ENCODE measurements at places on chromosomes 3 and 15.

DNA sequence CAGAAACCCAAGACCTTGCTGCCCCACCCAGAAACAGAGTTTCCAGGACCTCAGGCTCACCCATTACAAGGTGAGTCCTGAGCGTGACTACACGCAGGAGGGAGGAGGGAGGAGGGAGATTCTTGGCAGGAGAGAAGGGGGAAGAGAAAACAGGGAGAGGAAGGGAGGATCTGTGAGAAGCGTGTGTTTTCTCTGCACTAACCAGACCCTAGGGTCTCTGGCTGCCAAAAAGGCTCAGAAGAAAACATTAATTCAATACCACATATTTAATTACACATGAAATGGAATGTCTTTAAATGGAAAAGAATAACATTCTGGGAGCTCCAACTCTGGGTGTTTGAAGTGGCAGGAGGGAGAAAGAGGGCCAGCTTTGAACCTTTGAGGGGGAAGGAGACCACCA lies 309.0 kb downstream of the NTRK3 start:
- H3K4me3 ChIP-seq: no peak overlapping the region
- H3K27me3 ChIP-seq: no peaks in the 10 kb centered on the region
- H3K27ac ChIP-seq: no peak overlapping the region
- no peaks in the 10 kb centered on the region for H3K4me1 ChIP-seq

- no peak for DNase-seq
- H3K36me3 ChIP-seq: no peaks in the 10 kb centered on the region
- no peak overlapping the region for H3K27ac ChIP-seq
- H3K4me1 ChIP-seq: no peaks in the 10 kb centered on the region
- no peaks in the 10 kb centered on the region for H3K27me3 ChIP-seq
These were observed 116.5 kb downstream of the RTP4 start for GRCh38 chr3:187484547-187485295.

GRCh38 chr3:88809993-88810392 lies 297.4 kb upstream of the EPHA3 start:
- no peaks in the 10 kb centered on the region for H3K27me3 ChIP-seq
- H3K4me3 ChIP-seq: no peak overlapping the region
- no peak overlapping the region for H3K27ac ChIP-seq
- no peak for DNase-seq
- no peaks in the 10 kb centered on the region for H3K4me1 ChIP-seq
- H3K36me3 ChIP-seq: no peaks in the 10 kb centered on the region

DNA sequence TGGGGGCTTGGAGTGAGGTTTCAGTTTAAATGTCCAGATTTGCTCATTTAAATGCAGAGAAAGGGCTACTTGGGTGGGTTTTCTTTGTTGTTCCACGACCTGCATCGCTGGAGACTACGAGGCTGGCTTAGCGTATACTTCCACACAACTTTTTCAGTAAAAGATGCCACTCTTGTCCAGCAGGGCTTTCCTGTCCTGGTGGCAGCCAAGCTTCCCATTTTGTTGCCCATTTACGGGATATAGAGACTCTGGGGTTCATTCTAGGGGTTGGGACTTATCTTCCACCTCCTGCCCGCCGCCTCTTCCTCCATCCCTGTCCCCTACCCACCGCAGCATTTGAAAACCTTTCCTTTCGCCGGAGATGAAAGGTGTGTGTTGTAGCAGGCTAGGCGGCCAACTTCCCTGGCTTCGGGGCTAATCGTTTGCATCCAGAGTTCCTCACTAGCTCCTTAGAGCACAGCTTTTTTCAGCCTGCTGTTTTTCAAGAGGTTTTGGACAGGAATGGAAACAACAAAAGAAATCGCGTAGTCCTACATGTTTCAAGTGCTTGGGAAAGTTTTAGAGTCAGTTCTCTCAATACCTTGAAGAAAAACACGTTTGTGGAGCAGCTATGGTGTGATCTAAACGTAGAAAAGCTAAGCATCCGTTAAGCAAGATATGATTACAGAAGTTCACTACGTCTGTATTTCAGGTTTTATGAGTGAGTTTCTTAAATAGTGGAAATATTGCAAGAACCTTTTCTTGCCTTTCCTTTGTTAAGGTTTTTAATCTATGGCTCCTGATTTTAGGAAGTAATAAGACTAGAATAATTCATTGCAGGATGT lies 843 bp downstream of the CHRNA5 start:
- peak overlapping the region; percentile 65 for H3K4me3 ChIP-seq
- peaks cover 12% of the 10 kb centered on the region for H3K4me1 ChIP-seq
- DNase-seq: no peak
- no peak overlapping the region for H3K27ac ChIP-seq
- peaks cover 4% of the 10 kb centered on the region for H3K27me3 ChIP-seq

DNA sequence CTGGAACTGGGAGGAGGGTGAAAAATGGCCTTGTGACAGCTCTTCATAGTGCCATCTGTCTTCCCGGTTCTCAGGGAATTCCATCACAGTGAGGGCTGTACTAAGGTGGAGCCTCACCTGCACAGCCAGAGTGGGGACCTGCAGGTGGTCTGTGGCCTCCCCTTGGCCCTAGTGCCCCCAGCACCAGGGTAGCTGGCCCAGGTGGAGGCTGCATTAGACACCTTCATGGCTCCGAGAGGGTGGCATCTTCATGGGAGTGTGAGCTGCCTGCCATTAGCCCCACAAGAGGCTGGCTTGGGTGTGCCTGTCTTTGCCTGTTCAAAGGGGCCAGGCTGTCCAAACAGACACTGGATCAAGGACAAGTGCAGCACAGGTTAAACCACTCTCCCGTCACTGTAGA lies 95.5 kb upstream of the PRR23E start:
- no peak for DNase-seq
- no peaks in the 10 kb centered on the region for H3K27me3 ChIP-seq
- H3K36me3 ChIP-seq: no peaks in the 10 kb centered on the region
- H3K4me3 ChIP-seq: no peak overlapping the region

GRCh38 chr15:60745469-60746061 lies 266.6 kb upstream of the ICE2 start:
- no peaks in the 10 kb centered on the region for H3K36me3 ChIP-seq
- no peaks in the 10 kb centered on the region for H3K27me3 ChIP-seq
- peaks cover 9% of the 10 kb centered on the region for H3K4me1 ChIP-seq
- no peak overlapping the region for H3K4me3 ChIP-seq
- DNase-seq: peak; percentile 75

DNA sequence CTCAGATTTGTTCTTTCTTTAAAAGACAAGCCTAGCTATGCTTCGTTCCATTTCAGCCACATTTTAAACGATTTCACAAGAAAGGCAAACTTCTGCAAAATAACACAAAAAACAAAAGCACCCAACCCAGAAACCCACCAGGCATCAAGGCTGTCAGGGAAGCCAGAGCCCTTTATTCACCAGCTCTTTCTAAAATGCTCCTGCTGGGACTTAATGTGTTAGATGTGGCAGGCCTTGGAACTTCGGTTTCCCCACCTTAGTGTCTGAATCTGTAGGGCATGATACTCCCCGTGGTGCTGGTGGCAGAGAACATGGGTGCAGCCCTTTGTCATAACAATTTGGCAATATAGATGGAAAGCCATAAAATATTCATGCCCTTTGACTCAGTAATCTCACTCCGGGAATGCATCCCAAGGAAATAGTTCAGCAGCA lies 56.8 kb upstream of the LCTL start:
- no peak for DNase-seq
- H3K36me3 ChIP-seq: no peaks in the 10 kb centered on the region
- no peaks in the 10 kb centered on the region for H3K27me3 ChIP-seq

GRCh38 chr3:133448478-133449122 lies 48.7 kb downstream of the BFSP2 start:
- no peaks in the 10 kb centered on the region for H3K36me3 ChIP-seq
- no peak overlapping the region for H3K4me3 ChIP-seq
- no peak overlapping the region for H3K27ac ChIP-seq
- H3K27me3 ChIP-seq: no peaks in the 10 kb centered on the region

GRCh38 chr3:159861369-159861987 lies 127.2 kb upstream of the IL12A start:
- H3K4me1 ChIP-seq: peaks cover 77% of the 10 kb centered on the region
- no peak overlapping the region for H3K27ac ChIP-seq
- no peak for DNase-seq
- H3K36me3 ChIP-seq: no peaks in the 10 kb centered on the region
- no peak overlapping the region for H3K4me3 ChIP-seq

- no peak overlapping the region for H3K4me3 ChIP-seq
- no peaks in the 10 kb centered on the region for H3K36me3 ChIP-seq
- H3K27me3 ChIP-seq: no peaks in the 10 kb centered on the region
- peaks cover 7% of the 10 kb centered on the region for H3K4me1 ChIP-seq
- DNase-seq: no peak
These were observed 130.9 kb upstream of the BHLHE40 start for GRCh38 chr3:4848176-4848825.

DNA sequence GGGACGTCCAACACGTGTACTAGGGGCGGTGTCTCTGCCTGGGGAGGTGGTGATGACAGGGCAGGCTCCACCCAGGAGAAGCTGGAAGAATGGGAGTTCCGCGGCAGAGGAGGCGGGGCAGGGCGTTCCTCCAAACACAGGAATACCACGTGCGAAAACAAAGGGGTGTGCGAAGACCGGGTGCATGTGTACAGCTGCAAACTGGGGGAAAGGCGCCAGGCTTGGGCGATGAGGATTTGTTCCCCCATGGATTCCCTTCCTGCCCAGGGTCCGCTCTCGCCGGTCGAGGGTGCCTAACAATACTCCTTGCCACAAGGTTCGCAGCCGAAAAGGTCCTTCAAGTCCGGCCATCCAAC lies 500 bp upstream of the ZSCAN2 start:
- H3K36me3 ChIP-seq: peaks cover 12% of the 10 kb centered on the region
- H3K4me3 ChIP-seq: peak overlapping the region; percentile 92
- DNase-seq: peak; percentile 96
- H3K4me1 ChIP-seq: peaks cover 59% of the 10 kb centered on the region

GRCh38 chr3:37674111-37674510 lies 187.6 kb upstream of the CTDSPL start:
- peaks cover 44% of the 10 kb centered on the region for H3K4me1 ChIP-seq
- no peaks in the 10 kb centered on the region for H3K36me3 ChIP-seq
- H3K27me3 ChIP-seq: no peaks in the 10 kb centered on the region
- DNase-seq: no peak
- no peak overlapping the region for H3K27ac ChIP-seq

DNA sequence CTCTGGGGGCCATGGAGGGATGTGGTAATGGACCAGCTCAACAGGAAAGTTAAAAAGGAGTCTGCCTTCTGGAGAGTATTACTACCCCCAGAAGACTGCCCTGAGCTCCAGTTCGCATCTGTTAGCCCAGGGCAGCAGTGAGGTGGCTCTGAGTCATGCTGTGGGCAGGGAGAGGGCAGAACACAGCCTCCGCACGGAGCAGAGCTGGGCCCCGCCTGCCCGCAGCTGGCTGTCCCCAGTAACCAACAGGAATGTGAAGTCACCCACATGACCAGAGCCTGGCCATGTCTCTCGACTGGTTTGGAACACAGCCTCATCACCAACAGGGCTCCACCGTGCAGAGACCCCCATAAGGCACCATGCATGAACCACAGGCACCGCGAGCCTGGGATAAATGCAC lies 62.1 kb downstream of the CYFIP1 start:
- H3K4me3 ChIP-seq: no peak overlapping the region
- no peaks in the 10 kb centered on the region for H3K27me3 ChIP-seq
- H3K36me3 ChIP-seq: peaks cover 90% of the 10 kb centered on the region
- no peak for DNase-seq

- no peaks in the 10 kb centered on the region for H3K36me3 ChIP-seq
- H3K27me3 ChIP-seq: no peaks in the 10 kb centered on the region
- no peak overlapping the region for H3K27ac ChIP-seq
These were observed 111.0 kb downstream of the NSUN3 start for GRCh38 chr3:94173673-94174434.

GRCh38 chr3:71753701-71754609 lies at the start of gene GPR27:
TSS of gene GPR27 (plus strand) at chr3:71753855. CDS start at chr3:71754050, 195 bp downstream.
- H3K27ac ChIP-seq: no peak within 1 kb of the TSS
- H3K4me3 ChIP-seq: peak within 1 kb of the TSS; percentile 52
- H3K36me3 ChIP-seq: no peaks in the 10 kb centered on the region
- H3K4me1 ChIP-seq: peaks cover 6% of the 10 kb centered on the region

DNA sequence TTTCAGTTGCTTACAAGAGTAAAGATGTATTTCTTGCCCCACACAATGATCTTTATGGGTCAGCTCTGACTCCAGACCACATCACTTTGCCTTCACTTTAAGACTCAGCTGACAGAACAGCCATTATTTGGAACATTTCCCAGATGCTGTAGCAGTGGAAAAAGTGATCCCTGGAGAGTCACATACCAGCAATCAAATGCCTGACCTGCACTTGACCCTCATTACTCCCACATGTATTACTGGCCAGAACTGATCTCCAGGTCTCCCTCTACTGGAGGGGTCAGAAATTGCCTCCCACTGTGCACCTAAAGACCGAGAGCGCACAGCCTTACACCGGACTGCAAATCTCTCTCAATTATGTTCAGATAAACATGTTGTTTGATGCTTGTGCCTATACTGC lies 88.6 kb upstream of the ZNF385D start:
- DNase-seq: peak; percentile 52
- H3K36me3 ChIP-seq: no peaks in the 10 kb centered on the region
- H3K27ac ChIP-seq: no peak overlapping the region

DNA sequence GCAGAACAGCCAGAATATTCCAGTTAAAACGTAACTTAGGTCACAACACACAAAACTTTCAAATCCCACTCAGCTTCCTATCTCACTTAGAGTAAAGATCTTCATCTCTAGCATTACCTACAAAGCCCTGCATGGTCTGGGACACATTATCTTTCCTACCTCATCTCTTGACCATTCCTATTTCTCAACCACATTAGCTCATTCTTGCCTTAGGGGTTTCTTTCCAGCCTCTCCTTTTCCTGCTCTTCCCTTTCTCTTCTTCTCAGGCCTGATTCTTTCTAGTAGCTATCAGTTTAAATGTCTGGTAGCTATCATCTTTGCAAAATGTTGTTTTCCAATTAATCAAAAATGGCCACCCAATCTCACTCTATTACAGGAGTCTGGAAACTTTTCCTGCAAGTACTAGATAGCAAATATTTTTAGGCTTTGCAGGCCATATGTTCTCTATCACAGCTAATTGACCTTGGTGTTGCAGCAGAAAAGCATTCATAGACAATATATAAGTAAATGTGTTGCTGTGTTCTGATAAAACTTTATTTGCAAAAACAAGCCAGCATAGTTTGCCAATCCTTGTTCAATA lies 15.1 kb upstream of the CBLB start:
- H3K27me3 ChIP-seq: no peaks in the 10 kb centered on the region
- H3K36me3 ChIP-seq: no peaks in the 10 kb centered on the region
- no peak for DNase-seq
- no peak overlapping the region for H3K4me3 ChIP-seq
- peaks cover 9% of the 10 kb centered on the region for H3K4me1 ChIP-seq
- H3K27ac ChIP-seq: no peak overlapping the region

DNA sequence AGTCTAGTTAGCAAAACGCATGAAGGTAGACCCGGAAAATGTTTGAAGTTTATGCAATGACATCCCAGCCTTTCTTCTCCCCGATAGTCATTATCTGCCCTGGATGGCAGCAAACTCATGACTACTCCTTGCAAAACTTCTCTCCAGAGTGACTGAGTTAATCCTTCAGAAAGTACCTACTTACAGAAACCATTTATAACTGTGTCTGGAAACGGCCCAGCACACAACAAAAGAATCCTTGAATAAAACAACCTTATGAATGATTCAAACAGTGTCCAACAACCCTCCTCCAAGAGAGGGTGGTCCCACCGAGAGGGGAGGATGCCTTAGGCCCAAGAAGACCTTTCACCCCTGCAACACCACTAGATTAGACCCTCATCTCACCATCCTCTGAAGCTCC lies 14.2 kb downstream of the ST8SIA2 start:
- no peaks in the 10 kb centered on the region for H3K4me1 ChIP-seq
- no peak overlapping the region for H3K4me3 ChIP-seq
- DNase-seq: no peak

GRCh38 chr3:46143951-46144473 lies 64.1 kb downstream of the CCR1 start:
- H3K4me3 ChIP-seq: no peak overlapping the region
- H3K4me1 ChIP-seq: peaks cover 10% of the 10 kb centered on the region
- no peaks in the 10 kb centered on the region for H3K36me3 ChIP-seq
- H3K27me3 ChIP-seq: no peaks in the 10 kb centered on the region
- no peak for DNase-seq

Measured in stomach (tissue), 19 donors.